ENCODE measurements at places on chromosomes 2 and 18.
A peak's percentile ranks its signal among the peaks of the same experiment; 100 is the strongest.

GRCh38 chr2:65403529-65403915, 28.9 kb downstream of the SPRED2 start:
- DNase-seq, result no peak

GRCh38 chr2:64963719-64964118, 25.5 kb upstream of the SLC1A4 start:
- no peak for DNase-seq

DNA sequence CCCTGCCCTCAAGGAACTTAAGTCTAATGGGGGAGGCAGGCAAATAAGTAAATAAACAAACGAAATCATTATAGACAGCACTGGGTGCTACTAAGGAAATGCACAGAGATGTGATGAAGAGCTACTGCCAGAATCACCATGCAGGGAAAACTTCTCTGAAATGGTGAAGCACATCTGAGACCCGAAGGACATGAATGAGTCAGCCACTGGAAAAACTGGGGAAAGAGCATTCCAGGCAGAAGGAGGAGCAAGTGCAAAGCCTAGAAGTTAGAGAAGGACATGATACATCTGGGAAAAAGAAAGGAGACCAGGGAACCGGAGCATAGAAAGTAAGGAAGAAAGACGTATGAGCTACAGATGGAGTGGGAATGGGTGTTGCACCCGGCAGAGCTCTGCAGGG, 56.8 kb downstream of the TGFA start:
- no peak for DNase-seq

GRCh38 chr2:133952420-133952819, 301.5 kb upstream of the MGAT5 start:
- DNase-seq, result no peak

DNA sequence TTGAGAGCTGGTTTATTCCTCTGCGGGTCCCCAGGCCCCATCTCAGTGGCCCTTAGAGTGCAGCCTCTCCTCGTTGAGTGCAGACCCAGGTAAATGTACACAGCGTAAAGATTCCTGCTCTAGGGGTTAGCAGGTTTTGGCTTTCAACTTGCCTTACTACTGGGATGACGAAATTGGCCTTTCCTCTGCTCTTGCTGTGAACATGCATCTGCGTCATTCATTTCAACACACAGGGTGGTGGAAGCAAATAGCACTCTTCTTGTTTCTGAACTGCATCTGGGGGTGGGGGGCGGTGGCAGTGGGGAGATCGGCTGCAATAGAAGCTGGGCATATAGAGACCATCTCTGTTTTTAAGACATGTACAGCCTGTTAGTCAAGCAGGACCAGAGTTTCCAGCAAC, 16.5 kb upstream of the SLC16A14 start:
- no peak for DNase-seq

DNA sequence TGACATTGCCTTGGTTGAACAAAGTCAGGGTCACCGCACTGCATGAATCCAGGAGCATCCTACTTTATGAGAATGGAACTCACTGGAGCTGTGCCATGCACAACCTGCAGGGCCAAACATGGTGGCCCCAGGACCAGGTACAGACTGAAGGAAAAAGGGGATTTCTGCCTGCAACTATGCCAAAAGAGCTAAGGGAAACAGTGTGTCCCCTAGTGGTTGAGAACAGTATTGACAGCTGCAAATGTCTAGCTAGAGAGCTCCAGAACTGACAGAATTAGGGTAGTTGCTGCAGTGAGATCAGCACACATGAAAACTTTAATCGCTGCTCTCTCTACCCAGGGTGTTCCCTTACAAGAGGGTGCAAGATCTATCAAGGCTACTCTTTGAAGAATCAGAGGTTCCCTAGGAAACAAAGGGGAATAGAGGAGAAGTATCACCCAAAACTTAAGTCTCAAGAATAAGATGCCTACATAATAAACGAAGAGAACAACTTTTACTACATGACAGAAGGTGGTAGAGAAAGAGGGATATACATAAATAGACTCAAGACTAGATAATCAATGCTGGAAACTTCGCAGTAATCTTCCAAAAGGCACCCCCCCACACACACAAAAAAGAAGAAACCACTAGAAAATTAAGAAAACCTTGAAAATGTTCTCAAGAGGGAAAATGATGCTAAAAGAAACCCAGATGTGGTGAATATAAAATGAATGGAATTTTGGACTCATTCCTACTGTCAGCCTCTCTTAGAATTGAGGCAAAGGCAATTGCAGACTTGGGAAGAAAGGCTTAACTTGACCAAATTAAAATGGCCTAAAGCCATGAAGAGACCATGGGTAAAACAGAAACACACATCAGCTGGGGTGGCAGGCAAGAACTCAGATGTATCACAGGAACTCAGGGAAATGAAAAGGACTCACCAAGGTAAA, 43.6 kb upstream of the IHH start:
- peak; percentile 2 for DNase-seq

- DNase-seq, result no peak
Observed at GRCh38 chr2:71939588-71940535, 207.8 kb downstream of the CYP26B1 start.

DNA sequence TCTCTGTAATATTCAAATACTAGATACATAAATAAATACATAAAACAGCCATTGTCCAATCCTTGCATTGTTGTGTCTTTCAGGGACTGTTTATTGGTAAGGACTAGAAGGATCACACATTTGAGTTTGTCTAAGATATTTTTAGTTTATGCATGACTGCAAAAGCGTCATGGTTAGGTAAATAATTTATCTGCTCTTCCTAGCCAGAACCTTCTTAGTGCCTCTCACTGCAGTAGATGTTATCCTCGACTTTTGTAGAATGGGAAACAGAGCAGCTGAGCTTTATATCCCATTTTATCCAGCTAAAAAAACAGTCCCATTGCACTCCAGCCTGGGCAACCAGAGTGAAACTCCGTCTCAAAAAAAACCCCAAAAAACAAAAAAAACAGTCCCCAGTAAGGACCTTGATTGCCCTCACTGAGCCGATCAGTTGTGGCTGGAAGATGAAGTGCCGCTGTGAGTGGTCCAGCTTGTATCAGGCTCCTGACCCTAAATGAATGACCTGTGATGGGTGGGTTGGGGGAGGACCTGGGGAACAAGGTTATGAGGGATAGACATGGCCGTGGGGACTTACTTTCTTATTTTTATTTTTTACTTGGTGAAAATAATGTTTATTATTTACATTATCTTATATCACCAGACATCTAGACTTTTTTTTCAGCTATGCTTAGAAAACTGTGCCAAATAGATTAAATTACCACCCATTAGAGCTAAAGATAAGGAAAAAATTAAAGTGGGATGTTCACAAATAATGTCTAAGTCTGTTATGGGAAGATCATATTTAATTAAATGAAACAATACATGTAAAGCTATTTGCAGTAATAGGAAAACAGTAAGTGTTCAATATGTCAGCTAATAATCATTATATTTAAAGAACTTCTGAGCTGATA, 10.9 kb upstream of the ADAM23 start:
- no peak for DNase-seq

DNA sequence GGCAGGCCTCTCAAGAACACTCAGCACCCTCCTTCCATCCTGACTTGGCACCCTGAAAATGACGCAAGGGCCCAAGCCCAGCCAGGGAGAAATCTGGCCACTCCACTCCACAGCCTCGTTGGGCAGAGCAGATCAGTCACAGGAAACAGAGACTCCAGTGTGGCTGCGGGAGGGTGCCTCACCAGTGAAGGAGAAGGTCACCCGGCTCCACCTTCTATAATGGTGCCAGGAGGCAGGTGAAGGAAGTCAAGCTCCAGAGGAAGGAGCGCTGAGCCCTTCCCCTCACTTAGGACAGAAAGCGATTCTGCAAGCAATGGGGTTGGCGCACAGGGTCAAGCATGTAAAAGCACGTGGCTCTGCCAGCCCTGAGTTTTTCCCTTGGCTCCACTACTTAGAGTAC, 35.3 kb downstream of the CRACDL start:
- no peak for DNase-seq

All from keratinocyte (primary cell).